ENCODE measurements at places on chromosomes 2 and 18.

- peak; percentile 68 for DNase-seq
These were observed 90.9 kb upstream of the SMAD7 start for GRCh38 chr18:49041435-49042245.

DNA sequence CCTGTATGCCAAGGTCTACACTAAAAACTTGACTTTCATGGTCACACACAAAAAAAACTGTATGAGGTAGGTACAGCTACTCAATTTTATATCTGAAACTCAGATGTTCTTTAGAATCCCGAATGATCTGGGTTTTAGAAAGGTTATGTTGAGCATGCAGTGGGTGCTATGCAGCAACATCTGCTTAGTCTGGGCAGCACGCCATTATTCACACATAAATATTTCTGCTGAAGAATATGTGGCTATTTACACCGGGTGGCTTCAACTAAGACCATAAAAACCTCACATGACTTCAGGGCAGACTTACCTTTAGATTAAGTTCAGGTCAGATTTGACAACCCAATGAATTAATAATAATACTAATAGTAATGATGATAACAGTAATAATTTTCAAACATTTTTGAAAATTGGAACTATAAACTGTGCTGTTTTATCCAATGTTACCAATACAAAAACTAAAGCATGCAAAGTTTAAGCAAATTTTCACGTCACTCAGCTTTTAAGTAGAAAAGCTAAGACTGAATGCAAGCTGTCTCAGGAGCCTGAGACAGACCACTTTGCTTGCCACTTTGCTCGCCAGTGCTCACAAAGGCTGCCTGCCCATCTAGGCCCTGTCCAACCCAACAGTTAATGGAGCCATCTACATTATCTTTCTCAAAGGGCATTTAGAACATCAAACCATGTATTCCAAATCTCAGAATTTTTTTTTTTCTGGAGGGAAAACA is 292.0 kb downstream of the CNTNAP5 start:
- DNase-seq: peak; percentile 26

DNA sequence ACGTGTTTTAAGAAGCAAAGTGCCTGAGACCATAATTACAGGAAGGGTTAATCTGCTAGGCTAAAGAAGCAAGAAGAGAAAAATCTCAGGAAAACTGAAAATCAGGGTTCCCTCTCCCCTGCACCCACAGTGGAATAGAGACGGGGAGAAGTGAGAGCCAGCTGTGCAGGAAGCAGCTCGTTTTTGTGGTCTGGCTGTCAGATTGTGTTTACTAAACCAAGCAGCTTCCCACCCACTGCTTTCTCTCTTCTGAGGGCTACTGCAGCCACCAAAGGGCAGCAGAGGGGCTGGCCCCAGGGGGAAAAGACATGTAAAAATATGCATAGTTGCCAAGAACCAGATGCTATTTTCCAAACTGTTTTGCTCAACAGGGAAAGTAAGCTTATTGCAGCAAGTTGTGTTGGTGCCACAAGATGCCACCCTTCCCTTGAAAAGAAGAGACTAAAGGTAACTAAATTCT is 72.6 kb upstream of the THUMPD2 start:
- peak; percentile 59 for DNase-seq

GRCh38 chr2:176121190-176122051 is 1.1 kb upstream of the HOXD9 start:
- DNase-seq: no peak

DNA sequence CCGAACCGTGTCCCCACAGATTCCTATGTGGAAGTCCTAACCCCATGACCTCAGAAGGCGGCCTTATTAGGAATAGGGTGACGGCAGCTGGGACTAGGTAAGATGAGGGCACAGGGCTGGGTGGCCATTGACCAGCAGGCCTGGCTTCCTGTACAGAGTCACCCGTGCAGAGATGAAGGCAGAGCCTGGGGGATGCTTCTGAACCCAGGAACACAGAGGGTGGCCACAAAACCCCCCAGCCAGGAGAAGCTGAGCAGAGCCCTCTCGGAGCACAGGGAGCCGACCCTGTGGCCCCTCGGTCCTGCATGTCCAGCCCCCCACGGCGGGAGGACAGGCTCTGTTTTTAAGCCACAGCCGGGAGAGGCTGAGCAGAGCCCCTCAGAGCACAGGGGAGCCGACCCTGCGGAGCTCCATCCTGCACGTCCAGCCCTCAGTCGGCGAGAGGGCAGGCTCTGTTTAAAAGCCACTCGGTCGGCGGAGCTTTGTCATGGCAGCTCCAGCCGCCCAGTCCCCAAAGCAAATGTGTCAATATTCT is 2.7 kb downstream of the PDCD1 start:
- no peak for DNase-seq

DNA sequence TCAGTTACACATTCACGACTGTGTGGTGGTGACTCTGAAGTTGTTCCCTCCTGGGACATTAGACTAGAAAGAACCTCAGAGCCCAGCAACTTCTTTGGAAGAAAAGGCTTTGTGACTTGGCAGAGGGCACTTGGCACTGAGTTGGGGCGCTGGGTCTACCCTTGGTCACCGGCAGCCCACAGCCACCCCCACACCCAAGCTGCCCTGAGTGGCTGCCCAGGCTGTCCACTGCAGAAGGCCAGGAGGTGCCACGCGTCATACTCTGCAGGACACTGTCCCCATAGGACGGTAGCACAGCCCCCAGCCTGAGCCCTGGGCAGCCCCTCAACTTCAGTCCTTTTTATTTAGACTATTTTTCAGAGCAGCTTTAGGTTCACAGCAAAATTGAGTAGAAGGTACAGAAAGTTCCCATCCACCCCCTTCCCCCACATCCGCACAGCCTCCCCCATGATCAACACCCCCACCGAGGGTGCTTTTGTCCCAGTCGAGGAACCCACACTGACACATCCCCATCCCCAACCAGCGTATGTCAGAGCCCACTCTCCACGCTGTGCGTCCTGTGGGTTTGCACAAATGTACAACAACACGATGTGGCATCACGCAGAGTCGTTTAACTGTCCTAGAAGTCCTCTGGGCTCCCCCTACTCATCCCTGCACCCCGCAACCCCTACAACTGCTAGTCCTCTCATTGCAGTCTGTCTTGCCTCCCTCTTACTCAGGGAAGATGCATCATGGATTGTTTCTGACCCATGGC is 1.1 kb downstream of the PRLH start:
- no peak for DNase-seq

DNA sequence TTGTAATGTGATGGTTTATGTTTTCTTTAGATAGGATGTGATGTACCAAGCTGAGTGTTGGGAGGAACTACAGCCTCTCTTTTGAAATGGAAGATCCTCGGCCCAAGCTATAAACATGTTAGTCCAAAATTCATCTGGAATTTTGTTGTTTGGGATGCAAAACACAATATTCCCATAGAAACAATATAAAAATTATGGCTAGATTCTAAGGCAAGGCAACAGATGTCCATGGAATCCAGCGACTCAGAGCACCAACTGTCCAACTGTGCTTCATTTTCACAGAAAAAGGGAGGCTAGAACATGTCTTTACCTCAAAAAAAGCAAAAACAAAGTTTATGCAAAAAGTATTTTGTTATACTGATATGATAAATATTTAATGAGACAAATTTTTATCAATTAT is 52.4 kb upstream of the ATP8B1 start:
- DNase-seq: no peak
